ENCODE measurements at places on chromosomes 5 and 9.

DNA sequence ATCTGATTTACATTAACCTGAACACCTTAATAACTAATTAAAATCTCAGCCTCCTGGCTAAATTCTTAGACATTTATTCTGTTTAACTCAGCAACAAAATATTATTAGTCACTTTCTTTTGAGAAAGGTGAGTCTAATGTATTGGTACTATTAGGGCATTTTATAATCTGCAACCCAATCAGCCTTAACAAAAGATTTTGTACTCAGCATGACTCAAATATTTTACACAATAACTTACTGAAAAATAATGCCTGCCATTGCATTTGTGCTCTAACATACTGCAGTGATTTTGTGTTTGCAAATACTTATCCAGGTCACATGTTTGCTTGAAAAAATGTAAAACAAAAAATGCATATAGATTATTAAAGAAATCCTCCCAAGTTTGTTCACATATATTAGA, 1129.9 kb downstream of the TAF11L14 start:
- no peak for DNase-seq

- no peak for DNase-seq
Observed at GRCh38 chr5:53256746-53257145, 147.2 kb upstream of the MOCS2 start.

DNA sequence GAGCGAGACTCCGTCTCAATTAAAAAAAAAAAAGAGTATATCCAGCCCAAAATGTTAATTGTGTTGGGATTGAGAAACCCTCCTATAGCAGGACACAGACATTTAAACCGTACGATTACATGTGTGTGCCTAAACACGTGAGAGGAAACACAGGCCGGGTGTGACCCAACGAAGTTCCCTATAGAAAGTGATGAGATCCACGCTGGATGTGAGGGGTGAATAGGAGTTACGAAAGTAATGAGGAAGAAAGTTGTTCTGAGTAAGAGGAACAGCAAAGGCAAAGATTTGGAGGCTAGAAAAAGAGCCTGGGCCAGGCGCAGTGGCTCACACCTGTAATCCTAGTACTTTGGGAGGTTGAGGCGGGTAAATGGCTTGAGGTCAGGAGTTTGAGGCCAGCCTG, 13.6 kb downstream of the NAIF1 start:
- no peak for DNase-seq

DNA sequence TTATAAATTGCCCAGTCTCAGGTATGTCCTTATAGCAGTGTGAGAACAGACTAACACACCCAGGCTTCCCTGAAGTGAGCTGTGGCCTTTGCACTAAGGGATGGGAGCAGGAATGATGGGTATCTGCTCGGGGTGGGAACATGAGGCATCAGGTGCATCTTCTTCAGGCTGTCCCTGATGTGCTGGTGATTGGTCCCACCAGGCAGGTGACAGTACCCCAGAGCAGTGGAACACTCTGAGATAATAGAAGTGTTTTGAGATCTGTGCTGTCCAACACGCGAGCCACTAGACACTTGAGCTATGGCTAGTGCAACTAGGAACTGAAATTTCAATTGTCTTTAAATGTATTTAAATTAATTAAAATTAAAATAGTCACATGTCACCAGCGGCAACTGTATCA, 12.8 kb upstream of the MED10 start:
- DNase-seq: no peak

DNA sequence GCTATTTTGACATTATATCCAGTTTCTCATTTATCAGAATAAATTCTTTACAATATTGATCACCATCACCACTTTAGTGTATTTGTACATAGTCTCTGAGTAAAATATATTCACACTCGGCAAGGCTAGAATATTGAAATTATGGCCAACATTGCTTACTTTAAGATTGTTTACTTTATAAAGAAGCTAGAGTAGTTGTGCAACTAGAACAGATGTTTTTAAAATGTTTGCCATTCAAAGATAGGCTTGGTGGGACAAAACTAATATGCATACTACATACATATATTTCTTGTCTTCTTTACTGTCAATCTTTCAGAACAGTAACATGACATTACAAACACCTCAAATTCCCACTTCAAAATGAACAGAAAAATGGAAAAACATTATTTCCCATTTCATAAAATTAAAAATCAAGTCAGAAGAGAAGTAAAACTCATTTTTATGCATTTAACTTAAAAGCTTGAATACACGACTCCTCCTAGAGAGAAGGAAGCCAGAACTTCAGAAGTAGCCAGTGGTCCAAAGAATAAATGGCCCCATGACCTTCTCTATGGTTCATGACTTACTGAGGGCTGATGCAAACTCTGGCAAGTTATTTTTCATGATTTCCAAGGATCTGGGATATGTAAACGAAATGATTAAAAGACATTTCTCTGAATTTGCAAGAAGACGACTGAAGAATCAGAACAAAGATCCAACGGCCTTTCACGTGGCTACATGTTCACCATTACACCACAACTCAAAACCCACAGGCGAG, 14.1 kb downstream of the MTX3 start:
- no peak for DNase-seq

DNA sequence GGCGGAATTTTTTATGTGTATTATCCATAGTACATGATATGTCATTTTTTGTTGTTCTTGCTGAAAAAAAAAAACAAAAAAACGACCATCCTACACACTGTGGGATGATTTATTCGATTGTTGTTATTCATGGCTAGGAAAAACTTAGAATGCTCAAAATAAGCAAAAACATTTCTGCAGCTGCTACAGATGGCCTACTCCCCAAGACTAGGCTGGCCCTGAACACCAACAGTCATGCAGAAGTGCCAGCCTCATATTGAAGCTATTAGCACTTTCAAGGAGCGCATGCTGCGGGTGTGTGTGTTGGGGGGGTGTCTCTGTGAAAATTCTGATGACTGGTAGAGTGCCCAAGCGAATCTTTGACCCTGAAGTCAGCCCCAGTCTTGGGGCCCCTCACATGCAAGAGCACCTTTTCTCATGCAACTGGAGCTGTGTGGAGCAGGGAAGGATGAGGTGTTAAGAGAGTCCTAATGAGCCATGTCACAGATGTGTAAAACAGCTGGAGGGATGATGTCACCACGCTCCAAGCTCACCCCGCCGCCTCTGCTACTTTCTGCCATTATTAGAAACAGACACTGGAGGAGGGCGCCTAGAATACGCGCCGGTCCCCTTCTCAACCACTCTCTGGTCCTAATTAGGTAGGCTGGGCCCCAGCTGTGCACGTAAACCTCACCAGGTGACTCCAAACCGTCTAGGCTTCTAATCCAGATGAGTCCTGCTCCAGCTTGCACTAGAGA, 61.0 kb upstream of the SMIM23 start:
- no peak for DNase-seq

- no peak for DNase-seq
Observed at GRCh38 chr5:143557061-143557818, 153.8 kb upstream of the NR3C1 start.

- DNase-seq: no peak
Observed at GRCh38 chr5:117999939-118000549, 988.3 kb downstream of the DTWD2 start.

GRCh38 chr5:180072256-180072548, 643 bp upstream of the RNF130 start:
- DNase-seq: no peak

DNA sequence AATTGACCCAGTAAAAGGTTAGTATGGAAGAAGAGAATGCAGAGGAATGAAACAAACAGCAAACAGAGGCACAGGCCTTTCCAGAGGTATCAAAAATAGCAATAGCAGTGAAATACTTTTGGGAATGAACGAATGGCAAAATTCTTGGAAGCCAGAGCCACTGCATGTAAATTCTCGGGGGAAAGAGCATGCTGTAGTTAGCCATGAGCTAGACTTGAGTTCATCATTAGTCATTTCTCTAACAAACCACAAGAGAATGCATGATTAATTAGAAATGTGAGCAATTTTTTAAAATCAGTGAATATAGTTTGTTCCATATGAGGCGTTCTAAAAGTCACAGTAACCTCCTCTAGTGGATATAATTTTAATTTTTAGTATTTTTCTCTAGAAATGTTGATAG, 170.3 kb upstream of the PRR16 start:
- DNase-seq: no peak

DNA sequence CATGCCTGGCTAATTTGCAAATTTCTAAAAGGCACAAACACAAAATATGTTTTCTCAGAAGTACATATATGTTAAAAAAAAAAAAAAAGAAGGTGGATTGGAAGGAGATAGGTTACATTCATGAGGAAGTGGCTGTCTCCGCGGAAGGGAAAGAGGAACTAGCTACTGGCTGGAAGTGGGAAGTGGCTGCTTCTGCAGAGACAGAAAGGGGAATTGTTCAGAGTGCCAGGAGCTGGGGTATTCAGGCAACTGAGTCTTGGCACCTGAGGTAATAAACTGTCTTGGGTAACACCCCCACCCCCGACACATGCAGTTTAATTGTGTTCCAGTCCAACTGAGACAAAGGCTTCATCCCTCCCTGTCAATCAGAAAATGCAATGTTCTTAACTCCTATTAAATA, 45.6 kb downstream of the S1PR3 start:
- no peak for DNase-seq

GRCh38 chr9:98327249-98327561, 71.8 kb upstream of the TBC1D2 start:
- DNase-seq: no peak

GRCh38 chr9:92595930-92596329, 60.1 kb upstream of the ECM2 start:
- DNase-seq: no peak

DNA sequence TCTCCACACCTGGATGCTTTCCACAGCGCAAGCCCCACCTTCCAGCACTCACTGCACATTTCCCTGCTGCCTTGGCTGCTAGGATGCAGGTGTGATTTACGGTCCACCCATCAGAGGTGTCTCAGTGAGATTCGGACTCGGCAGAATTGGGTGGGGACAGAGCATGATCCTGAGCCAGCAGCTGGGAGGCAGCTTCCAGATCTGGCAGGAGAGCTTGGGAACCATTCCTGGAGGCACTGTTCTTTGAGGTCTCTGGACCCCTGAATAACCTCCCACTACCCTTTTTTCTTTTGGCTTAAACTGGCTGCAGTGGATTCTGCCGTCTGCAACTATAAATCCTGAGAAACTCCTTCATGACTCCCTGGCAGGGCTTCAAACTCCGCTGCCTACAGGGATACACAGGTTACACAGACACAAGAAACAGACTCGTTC, 99.6 kb upstream of the PHYKPL start:
- no peak for DNase-seq

GRCh38 chr5:114363837-114364236, 2.0 kb downstream of the KCNN2 start:
- DNase-seq: no peak

- DNase-seq: no peak
Observed at GRCh38 chr9:117462861-117463260, 48.0 kb upstream of the ASTN2 start.

GRCh38 chr5:173963182-173963838, 25.7 kb upstream of the C5orf47 start:
- peak; percentile 6 for DNase-seq

GRCh38 chr5:5046680-5047502, 93.2 kb upstream of the ADAMTS16 start:
- no peak for DNase-seq

DNA sequence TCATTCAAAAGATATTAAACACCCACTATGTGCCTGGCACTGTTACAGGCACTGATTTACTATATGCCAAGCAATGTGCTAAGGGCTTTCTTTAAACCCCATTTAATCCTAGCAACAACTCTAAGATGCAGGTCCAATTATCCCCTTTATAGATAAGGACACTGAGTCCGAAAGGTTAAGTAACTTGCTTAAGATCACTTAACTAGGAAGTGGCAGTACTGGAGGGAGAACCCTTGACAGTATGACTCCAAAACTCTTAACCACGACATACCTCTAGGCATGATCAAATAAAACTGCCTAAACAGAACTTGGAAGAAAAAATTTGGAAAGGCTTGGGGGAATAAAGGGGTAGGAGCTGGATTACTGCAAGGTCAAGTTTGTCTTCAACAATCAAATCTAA, 1.7 kb downstream of the RAB14 start:
- no peak for DNase-seq

GRCh38 chr5:177472460-177473442, 683 bp downstream of the DBN1 start:
- no peak for DNase-seq
